ENCODE measurements at places on chromosomes 5 and 9. TPM values are rescaled to one million over a fixed set of nuclear protein-coding genes. Genes with fewer than 3 reads are reported as not detected.

- no peak for DNase-seq
Observed at GRCh38 chr5:120368923-120369715, 95.0 kb upstream of the PRR16 start.

DNA sequence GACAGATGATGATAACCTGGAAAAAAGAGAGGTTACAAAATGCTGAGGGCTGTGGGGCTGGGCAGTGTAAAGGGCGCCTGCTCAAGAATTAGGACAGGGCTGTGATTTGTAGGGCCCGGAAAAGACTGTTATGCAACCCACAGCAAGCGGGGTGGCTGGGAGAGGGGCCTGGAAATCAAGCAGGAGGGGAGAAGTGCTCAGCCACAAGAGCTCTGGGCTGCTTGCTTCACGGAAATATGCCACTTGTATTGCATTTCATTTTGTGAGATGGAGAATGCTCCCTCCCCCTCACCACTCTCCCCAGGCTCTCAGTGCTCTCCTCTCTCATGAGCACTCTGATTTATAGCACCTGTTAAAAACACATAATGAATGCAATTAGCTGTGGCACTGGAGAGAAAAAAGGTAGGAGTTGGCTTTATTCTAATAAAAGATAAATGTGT lies 8.4 kb upstream of the HAND1 start:
- peak; percentile 56 for DNase-seq

- no peak for DNase-seq
Observed at GRCh38 chr5:134642931-134643530, 5.6 kb upstream of the SEC24A start.

- no peak for DNase-seq
Observed at GRCh38 chr5:143402017-143402552, 1.4 kb downstream of the NR3C1 start.

DNA sequence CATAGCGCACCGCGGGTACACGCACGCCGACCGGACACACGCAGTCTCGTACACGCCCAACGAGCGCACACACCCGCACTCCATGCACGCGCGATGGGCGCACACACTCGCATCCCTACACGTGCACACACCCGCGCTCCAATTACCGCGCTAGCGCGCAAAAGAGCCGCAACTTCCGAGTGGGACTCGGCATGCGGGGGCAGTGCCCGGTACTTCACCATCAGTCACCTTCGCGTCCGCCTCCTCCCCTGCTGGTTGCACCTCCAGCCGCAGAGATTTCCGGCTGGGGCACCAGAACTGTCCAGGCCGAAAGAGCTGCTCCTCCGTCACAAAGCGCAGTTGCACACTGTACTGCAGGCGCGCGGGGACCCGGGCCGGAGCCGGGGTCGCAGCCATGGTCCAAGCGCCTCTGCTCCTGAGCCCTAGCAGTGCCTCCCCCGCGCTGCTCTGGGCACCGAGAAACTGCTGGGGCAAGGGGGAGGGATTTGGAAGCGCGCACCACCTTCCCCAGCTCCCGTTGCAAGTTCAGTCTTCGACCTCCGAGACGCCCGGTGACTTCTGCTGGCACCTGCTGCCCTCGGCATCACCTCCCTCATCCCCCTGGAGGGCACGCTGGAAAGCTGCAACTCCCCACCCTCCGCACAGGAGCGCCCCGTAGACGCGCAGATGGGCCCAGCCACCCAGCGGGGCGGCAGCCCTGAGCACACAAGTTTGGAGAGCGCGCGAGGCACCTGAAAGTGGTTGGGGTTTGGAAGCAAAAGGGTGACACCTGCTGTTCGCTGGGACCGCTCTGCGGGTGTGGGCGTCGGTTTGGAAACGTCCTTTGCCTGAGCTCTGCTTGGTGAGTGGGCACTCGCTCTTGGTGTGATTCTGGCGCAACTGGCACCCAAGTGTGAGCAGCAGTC lies 337.4 kb upstream of the PUM3 start:
- DNase-seq, result peak; percentile 69

GRCh38 chr5:77145666-77146065 lies 58.6 kb upstream of the ZBED3 start:
- DNase-seq, result no peak

- DNase-seq, result no peak
Observed at GRCh38 chr5:176816043-176816745, 5.8 kb downstream of the UNC5A start.

DNA sequence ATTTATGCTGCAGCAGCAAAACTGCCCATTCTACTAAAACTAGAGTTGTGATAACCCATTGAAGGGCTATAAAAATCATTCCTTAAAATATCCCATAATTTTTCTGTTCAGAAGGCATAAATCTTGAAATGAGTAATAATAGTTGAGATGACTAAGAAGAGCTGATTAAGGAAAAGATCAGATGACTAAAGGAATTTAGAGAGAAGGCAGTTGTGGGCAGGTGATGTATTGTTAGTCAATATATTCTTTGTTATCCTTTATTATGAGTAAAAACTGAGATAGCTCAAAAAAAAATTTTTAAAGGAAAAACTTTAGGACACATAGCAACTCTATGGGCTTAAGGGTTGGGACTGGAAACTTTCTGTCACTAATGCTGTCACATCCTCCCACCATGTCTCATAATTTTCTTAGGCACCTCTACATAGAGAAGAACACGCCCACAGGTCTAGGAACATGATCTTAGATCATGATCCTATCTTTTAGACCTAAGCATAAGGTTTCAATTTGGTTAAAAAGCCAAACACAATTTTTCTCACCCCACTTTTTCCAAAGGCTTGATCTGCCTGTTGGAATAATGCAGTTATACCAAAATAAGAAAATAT lies 597.5 kb upstream of the MEF2C start:
- DNase-seq, result no peak

DNA sequence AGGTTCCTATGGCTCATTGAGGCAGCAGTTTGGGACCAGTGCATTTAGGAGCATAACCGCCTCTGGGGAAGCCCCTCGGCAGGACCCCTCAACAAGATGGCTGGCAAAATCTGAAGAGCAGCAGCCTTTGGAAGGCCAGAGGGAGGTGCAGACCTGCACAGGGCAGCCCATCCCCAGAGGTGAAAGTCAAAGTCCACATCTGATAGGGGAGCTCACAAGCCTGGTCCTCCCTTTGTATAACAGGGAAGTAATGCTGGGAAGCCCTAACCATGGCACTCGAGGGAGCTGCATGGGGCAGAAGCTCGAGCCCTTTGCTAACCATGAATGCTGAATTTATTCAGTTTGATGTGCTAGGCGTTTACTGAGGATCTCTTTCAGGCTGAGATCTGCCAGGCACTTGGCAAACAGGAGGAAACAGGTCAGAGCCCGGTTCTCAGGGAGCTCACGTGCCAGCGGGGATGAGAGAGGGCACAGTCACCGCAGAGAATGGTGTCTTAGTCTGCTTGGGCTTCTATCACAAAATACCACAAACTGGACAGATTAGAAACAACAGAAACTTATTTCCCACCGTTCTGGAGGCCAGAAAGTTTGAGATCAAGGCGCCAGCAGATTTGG lies 114.1 kb downstream of the GABBR2 start:
- DNase-seq, result no peak

- no peak for DNase-seq
Observed at GRCh38 chr5:153719324-153719723, 228.9 kb downstream of the GRIA1 start.

- no peak for DNase-seq
Observed at GRCh38 chr9:133890583-133890982, 101.5 kb downstream of the VAV2 start.

- peak; percentile 22 for DNase-seq
Observed at GRCh38 chr5:17184588-17184987, 32.8 kb upstream of the BASP1 start.

- no peak for DNase-seq
Observed at GRCh38 chr9:103210607-103211006, 215.5 kb downstream of the CYLC2 start.

CARD9 gene
- polyA plus RNA-seq, result 16.0 TPM

KLHL9 gene
- polyA plus RNA-seq, result 10.5 TPM

Measured in lung (tissue), 17 donors.